ENCODE measurements at places on chromosomes 11 and 22.
A peak's percentile ranks its signal among the peaks of the same experiment; 100 is the strongest.

- DNase-seq = peak; percentile 46
Measured at GRCh38 chr11:122627745-122628144, 27.8 kb upstream of the UBASH3B start.

- DNase-seq = no peak
Measured at GRCh38 chr11:61077936-61078335, 24.4 kb upstream of the CD5 start.

GRCh38 chr11:126832387-126832786 is 168.2 kb downstream of the KIRREL3 start:
- DNase-seq = no peak

DNA sequence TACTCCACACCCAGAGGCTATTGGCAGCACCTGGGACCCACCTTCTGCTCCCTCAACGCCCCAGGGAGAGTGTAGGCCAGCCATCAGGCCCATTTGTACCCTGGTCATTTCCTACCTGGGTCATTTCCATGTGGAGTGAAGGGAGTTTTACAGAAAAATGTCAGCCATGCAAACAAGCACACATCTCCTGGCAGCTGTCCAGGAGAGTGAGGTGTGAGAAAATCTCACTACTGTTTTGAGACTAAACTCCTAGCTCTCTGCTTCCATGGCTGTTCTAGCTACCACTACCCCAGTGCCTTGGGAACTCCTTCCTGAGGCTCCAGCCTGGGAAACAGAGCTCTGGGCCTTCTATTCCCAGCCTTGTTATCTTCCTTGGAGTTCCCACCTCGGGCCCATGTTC is 2.8 kb upstream of the TMPRSS13 start:
- DNase-seq = no peak

DNA sequence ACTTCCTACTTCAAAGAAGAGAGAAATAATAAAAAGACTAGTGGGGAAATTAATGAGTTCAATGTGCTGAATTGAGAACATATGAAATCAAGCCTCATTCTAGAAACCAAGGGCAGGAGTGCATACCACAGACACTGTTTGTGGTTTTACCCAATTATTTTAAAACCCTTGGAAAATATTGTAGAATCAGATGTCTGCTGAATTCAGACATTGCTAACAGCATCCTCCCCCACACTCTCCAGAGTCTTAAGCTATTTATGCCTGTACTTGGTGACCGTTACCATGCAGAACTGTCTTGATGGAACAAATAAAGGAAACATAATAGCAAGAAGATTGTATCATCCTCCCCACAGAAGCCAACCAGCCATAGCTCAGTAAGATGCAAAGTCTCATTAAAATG is 850.1 kb downstream of the NTM start:
- DNase-seq = peak; percentile 69

DNA sequence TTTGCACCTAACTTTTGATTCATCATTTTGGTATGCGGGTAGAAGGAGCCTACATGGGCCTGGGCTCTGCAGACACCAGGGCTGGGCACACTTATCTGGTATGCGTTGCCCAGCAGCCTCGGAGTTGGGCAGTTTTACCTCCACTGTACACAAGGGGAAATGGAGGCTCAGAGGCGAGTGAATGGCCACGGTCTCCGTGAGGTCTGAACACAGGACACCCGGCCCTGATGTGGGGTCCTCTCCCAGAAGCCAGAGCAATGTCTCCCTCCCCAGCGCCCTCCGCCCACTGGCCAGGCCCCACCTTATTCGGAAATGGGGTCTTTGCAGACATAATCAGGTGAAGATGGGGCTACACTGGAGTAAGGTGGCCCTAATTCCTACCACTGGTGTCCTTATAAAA is 43.7 kb downstream of the OSBPL5 start:
- DNase-seq = no peak

- DNase-seq = peak; percentile 62
Measured at GRCh38 chr22:43275545-43276317, 67.4 kb downstream of the SCUBE1 start.

GRCh38 chr11:105206633-105207032 is 67.1 kb upstream of the CARD18 start:
- DNase-seq = no peak

GRCh38 chr11:72241291-72241781 is 2.6 kb downstream of the PHOX2A start:
- DNase-seq = no peak

- no peak for DNase-seq
Measured at GRCh38 chr11:31792456-31792855, 18.7 kb downstream of the PAX6 start.
